Smooth muscle cell of trachea (primary cell): ENCODE measurements at places on chromosomes 1 and 21. TPM values are rescaled to one million over a fixed set of nuclear protein-coding genes. Genes with fewer than 3 reads are reported as not detected.

The AMY1C gene
- not detected in 2 replicates for total RNA-seq

The RAVER2 gene
- 4.6 and 8.1 TPM in 2 replicates for total RNA-seq

The FCRL5 gene
- total RNA-seq: not detected in 2 replicates

The PCAT6 gene
- total RNA-seq: 1.3 TPM in 1 of 2 replicates, not detected in the other

The TESK2 gene
- total RNA-seq: 2.3 and 2.5 TPM in 2 replicates

The FCRLB gene
- total RNA-seq: 2.0 and 3.6 TPM in 2 replicates

The LCE1D gene
- not detected in 2 replicates for total RNA-seq

The CXADR gene
- total RNA-seq: 1.2 and 2.2 TPM in 2 replicates

The FALEC gene
- 1.5 TPM in 1 of 2 replicates, not detected in the other for total RNA-seq
